ENCODE measurements at places on chromosomes 2 and 18. TPM values are rescaled to one million over a fixed set of nuclear protein-coding genes. Genes with fewer than 3 reads are reported as not detected.

GRCh38 chr2:54741250-54741649 lies 17.8 kb downstream of the EML6 start:
- H3K27ac ChIP-seq: no peak overlapping the region
- H3K4me3 ChIP-seq: no peak overlapping the region
- no peaks in the 10 kb centered on the region for H3K36me3 ChIP-seq
- no peak for DNase-seq

DNA sequence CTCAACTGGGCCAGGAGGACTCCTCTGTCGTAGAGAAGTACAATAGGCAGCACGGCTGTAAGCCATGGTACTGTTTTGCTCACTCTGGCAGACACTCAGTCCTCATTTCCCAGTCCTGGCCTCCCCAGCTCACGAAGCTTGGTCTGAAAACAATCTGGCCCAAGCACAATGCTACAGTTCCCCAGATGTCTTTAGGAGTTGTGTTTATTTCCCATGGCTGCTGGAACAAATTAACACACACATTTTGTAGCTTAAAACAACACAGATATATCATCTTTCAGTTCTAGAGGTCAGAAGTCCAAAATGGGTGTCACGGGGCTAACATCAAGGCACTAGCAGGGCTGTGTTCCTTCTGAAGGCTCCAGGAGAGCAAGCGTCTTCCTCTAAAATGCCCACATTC lies 13.0 kb downstream of the FABP1 start:
- H3K27me3 ChIP-seq: no peaks in the 10 kb centered on the region
- DNase-seq: no peak
- no peak overlapping the region for H3K4me3 ChIP-seq
- H3K27ac ChIP-seq: no peak overlapping the region
- no peaks in the 10 kb centered on the region for H3K36me3 ChIP-seq

DNA sequence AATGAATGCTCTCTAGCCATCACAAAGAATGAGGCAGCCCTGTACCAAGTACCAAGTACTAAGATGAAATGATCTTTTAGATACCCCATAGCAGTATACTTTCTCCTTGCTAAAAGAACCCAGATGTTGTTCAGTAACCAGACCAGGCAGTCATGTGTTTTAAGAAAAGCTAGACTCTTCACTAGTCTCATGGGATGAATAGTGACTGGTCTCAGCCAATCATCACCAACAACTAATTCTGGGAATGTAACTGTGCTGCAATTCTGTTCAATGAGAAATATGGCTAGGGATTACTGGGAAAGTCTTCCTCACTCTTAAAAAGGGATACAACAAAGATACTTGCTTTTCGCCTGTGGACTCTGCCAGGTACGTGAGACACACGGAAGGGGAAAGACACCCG lies 29.5 kb downstream of the MBOAT2 start:
- H3K4me1 ChIP-seq: no peaks in the 10 kb centered on the region
- no peaks in the 10 kb centered on the region for H3K27me3 ChIP-seq
- no peak for DNase-seq
- H3K27ac ChIP-seq: no peak overlapping the region
- H3K36me3 ChIP-seq: no peaks in the 10 kb centered on the region

DNA sequence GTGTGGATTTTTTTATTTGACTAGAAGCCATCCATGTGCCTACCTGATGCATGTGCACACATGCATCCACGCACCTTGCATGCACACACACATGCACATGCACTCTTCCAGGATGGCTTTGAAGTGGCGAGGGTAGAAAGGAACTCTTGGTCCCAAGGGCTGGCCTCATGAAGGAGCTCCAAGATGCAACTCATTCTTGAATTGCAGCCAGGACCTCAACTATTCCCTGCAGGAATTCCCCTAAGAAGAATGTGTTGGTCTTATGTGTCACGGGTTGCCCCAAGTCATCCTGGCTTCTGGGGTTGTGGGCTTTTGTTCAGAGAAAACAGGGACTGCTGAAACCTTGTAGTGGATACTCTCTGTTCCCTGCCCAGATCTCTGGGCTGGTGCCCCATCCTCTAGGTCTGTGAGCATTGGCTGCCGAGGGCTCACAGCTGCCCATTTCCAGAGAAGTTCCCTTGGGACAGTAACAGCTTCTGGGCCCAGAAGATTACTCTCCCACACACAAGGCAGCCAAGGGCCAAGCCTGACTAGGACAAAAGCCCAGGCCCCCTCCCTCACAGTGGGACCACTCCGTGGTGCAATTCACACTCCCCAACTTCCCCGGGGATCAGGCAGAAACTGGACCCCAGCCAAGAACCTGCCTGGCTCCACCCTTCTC lies 137.6 kb downstream of the COPS8 start:
- H3K27me3 ChIP-seq: no peaks in the 10 kb centered on the region
- no peak overlapping the region for H3K27ac ChIP-seq
- DNase-seq: no peak
- no peaks in the 10 kb centered on the region for H3K4me1 ChIP-seq

The VWA3B gene
- not detected for polyA plus RNA-seq

The WDR75 gene
- polyA plus RNA-seq: 21.0 TPM

The ZBTB14 gene
- polyA plus RNA-seq: 9.7 TPM

The CXCR4 gene
- 2.4 TPM for polyA plus RNA-seq

The TNFRSF11A gene
- 4.1 TPM for polyA plus RNA-seq

The RNF125 gene
- 0.88 TPM for polyA plus RNA-seq
